Left cardiac atrium (tissue), 4 donors: ENCODE measurements at places on chromosomes 11 and 22.

- DNase-seq: no peak
These were observed 1.4 kb downstream of the ARVCF start for GRCh38 chr22:20015187-20015625.

DNA sequence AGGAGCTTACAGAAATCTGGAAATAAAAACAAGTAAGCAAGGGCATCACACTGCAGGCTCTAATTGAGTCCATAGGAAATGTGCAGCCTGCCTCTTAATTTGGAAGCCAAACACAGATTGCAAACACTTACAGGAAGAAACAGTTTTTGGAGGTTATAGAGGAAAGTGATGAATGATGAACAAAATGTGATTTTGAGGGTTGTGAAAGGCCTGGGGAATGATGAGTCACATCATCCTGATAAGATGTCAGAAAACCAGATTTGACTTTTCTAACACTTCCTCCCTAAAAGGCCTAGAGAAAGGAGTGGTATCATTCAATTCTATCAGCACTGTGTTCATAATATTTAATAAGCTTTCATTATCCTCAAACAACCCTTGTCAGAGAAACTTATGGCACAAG lies 96.6 kb upstream of the POU2AF2 start:
- no peak for DNase-seq

GRCh38 chr11:40125054-40125453 lies 1334.4 kb downstream of the LRRC4C start:
- no peak for DNase-seq

GRCh38 chr11:30521297-30522071 lies 64.7 kb downstream of the MPPED2 start:
- DNase-seq: no peak

- DNase-seq: no peak
These were observed 127.1 kb downstream of the SLC1A2 start for GRCh38 chr11:35292279-35292678.

- DNase-seq: no peak
These were observed 2.9 kb upstream of the BID start for GRCh38 chr22:17777005-17777716.

GRCh38 chr22:20316844-20317401 lies 2.9 kb downstream of the DGCR6L start:
- DNase-seq: no peak

DNA sequence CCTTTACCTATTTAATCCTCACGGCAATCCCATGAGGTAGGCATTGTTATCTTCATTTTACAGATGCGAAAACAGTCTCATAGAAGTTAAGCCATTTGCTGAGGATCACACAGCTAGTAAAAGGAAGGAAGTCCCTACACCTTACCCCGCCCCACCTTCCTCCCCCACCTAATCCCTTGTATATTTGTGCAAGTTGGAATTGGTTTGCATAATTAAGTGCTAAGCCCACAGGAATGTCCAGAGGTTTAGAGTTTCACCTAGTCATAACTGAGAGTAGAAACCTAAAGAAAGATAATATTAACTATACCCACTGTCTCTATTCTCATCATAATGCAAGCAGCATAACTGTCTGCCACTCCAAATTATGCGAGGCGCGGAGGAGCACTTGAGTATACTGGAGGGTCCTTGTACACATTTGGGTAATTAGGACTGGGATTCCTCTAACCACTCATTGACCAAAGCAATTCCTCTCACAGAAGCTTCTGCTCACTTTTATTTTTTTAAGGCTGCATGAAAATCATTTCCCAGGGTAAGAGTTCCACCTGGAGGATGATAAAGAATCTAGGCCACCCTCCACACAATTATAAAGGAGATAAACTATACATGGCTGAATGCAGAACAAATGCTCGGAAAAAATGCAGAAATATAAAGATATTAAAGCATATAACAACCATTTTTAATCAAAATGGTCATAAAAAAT lies 199.9 kb downstream of the FAM181B start:
- no peak for DNase-seq
